ENCODE measurements at places on chromosomes 6 and 20.

DNA sequence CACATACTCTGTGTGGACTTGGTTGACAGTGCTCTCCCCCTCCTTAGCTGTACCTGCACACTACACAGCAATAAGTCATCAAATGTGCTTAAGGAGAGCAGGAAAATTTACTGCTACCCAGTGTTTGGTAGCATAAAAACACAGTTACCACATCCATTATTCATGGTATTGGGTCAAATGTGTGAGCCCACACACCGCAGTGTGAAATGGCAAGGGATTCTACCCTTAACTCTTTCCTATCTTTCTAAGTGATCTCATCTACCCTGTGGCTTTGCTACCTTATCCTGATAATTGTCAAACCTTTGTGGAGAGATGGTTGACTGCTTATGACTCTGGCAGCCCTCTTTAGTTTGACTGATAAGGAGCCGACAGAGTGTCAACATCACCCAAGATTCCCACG lies 47.6 kb downstream of the STX11 start:
- peak; percentile 53 for DNase-seq

- DNase-seq, result no peak
Measured at GRCh38 chr6:38784506-38785235, 69.6 kb downstream of the DNAH8 start.

DNA sequence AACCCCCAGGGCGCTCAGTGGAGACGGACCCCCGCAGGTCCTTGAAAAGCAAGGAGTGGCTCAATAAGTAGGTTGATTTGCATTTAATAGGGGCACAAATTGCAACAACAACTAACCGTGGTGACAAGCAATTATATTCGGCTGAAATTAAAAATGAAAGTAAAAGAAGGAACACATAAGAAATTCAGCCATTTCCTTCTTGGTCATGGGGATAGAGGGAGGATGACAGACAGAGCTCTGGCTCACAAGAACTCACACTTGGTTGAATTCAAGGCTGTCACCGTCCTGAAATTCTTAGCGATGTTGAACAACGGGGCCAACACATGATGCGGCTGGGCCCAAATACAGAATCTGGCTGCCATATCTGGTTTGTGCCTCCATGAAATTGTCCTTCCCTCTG lies 129.0 kb downstream of the EDN3 start:
- no peak for DNase-seq

DNA sequence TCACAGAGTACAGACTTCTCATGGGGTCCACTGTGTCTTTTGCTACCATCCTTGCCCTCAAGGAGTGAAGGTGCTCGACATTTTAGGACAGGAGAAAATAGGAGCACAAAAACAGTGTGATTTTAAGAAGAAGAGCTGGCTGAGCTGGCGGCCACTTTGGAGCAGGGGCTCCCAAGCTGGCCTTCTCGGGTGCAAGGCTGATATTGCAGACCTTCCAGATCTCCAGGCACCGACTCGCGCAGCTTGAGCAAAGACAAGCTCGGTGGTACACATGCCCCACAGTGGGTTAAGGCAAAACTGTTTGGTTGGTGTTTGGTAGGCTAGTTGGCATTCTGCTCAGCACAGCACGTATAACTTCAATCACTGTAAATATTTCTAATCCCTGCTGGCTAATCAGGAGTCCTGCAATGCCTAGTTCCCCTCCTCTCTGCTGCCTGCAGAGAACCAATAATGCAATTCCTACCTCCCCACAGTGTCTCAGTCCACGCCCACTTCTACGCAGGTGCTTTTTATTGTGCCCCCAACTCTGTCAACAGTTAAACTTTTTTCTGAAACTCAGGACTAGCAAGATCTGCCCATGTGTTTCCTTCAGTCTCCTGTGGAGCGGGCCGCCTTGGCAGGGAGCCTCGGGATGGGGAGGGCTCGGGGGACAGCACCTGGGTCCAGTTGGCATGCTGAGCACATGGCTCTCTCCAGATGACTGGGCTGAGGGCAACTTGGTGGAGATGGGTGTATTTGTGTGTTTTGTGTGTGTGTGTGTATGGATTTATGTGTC lies 12.7 kb upstream of the SMOC2 start:
- DNase-seq, result no peak

DNA sequence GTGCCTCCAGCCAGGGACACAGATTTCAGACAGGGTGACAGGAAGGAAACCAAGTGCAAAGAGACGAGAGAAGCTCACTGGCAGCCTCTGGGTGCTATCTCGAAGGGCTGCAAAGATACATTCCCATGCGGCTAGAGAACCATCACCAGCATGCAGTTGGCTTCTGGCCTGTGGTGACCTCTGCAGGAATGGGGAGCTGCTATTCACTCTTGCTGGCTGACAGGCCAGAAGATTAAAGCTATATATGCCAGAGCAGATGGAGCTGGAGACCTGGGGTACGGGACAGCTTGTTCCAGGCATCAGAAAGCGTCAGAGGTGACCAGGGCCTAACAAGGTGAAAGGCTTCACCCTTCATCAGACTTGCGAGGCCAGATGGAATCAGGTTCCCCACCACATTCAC lies 20.0 kb downstream of the MAP1LC3A start:
- DNase-seq, result no peak

- peak; percentile 49 for DNase-seq
Measured at GRCh38 chr6:38714239-38715015, 684 bp upstream of the DNAH8 start.

- DNase-seq, result no peak
Measured at GRCh38 chr20:44414808-44415207, 59.3 kb downstream of the HNF4A start.

- DNase-seq, result no peak
Measured at GRCh38 chr6:42125231-42125630, 17.2 kb downstream of the C6orf132 start.

DNA sequence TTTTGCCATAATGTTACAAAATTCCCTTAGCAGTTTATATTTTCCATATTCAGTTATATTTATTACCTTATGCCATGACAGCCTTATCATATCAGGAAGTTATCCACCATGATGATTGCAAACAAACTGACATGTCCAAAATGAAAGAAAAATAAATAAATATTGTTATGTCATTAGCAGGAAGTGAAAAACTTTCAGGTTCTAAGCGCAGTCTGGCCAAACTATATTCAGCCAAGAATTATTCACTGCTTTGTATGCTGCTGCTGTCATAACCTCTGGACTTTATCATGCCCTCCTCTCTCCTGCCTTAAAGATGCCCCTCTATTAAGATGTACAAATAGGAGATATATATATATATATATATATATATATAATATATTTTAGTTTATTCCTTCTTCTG lies 27.7 kb upstream of the DEFB112 start:
- DNase-seq, result no peak
